Activated T-cell treated with anti-CD3 and anti-CD28 coated beads, Interleukin-2, amount 50 U/mL, for 72 hours (primary cell): ENCODE measurements at places on chromosomes 13 and 19.

DNA sequence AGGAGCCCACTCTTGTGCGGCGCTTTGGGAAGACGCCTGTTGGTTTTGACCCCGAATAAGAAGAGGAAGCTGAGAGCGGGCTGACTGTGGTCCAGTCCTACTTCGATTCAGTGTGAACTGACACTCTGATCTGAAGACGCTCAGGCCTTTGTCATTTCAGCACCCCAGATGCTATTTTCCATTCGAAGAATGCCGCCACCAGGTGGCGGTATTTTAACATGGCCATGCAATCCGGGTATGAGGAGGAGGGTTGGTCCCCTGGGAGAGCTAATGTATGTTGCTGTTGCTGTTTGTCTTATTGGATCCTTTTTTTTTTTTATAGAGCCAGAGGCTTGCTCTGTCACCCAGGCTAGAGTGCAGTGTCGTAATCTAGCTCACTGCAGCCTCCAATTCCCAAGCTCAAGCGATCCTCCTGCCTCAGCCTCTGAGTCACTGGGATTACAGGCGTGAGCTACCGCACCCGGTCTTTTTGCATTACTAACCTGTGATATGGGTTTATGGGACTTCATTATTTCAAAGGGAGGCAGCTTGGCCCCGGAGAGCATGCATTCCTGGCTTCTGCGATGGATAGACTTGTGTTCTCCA lies 803 bp upstream of the TIMM44 start:
- DNase-seq, result peak; percentile 85
- peak overlapping the region; percentile 96 for H3K27ac ChIP-seq
- peaks cover 40% of the 10 kb centered on the region for H3K4me1 ChIP-seq
- peaks cover 9% of the 10 kb centered on the region for H3K36me3 ChIP-seq
- no peaks in the 10 kb centered on the region for H3K27me3 ChIP-seq

DNA sequence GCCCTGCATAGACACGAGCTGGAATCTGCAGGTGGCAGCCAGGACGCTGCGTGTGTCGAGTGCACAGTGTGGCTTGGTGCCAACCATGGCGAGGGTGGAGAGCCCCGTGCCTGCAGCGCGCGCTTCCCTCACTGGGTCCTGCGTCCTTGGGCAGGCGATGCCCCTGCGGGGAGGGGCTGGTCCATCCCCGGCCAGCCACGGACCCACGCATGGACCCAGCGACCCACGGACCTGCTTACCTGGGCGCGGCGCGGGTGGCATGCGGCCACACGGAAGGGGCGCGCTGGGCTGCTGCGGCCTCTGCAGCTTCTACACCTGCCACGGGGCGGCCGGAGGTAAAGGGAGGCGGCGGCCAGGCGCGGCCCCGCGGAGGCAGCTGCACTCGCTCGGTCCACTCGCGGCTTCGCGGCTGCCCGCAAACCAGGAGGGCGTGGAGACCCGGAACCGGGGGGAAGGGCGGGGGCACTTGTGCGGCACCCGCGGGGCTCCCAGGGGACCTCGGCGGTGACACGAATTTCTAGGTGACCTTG lies 569 bp upstream of the MCF2L start:
- peak overlapping the region; percentile 86 for H3K4me3 ChIP-seq
- no peaks in the 10 kb centered on the region for H3K27me3 ChIP-seq
- no peak overlapping the region for H3K27ac ChIP-seq
- H3K36me3 ChIP-seq, result peaks cover 1% of the 10 kb centered on the region
- peaks cover 36% of the 10 kb centered on the region for H3K4me1 ChIP-seq

- DNase-seq, result peak; percentile 15
- no peak overlapping the region for H3K4me3 ChIP-seq
- no peak overlapping the region for H3K27ac ChIP-seq
- no peaks in the 10 kb centered on the region for H3K27me3 ChIP-seq
Measured at GRCh38 chr13:32164622-32165268, 133.2 kb downstream of the FRY start.

DNA sequence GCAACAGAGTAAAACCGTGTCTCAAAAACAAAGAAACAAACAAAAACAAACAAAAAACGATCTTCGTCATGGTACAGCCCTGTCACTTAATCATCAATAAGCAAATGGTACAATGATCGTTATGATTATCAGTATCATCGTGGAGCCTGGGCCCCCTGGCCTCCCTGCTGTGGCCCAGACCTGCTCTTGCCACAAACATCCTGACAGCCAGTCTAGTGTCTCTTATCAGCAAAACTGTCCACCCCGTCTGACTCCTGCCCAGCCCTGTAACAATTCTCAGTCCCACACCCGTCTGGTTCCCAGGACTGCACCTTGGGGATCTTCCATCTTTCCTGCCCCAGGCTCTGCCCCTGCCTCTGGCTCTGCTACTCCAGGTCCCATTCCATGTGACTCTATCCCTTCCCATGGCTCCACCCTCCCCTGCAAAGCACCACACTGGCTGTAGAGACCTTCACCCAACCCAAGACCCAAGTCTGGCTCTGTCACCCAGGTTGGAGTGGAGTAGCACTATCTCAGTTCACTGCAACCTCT lies 5.7 kb downstream of the ZNF653 start:
- peaks cover 3% of the 10 kb centered on the region for H3K36me3 ChIP-seq
- DNase-seq, result no peak
- H3K4me3 ChIP-seq, result no peak overlapping the region

DNA sequence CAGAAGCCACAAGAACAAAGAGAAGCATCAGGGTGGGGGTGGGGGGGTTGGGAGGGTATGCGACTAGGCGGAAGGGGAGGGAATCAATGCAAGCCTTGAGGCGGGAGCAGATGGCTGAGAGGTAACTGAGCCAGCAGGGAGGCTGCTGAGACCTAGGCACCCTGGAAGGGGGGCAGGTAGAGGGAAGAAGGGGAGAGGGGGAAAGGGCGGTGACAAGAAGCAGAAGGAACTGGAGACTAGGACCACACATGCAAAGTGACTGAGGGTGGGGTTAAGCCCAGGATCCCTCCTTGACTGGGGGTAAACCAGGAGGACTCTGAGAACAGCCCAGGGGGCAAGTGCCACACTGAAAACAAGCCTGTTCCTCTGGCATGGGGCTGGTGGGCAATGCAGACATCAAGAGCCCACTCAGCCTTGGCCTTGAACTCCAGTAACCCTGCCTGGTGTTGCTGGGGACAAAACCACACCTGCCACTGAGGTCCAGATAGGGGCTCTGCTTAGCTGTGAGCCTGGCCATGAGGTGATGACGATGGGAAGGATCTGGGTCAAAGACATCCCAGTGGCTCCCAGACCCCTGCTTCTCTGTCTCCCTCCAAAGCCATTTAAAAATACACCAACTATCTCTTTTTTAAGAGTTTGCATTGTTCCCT lies 20.3 kb downstream of the OPA3 start:
- peaks cover 17% of the 10 kb centered on the region for H3K4me1 ChIP-seq
- H3K27me3 ChIP-seq, result no peaks in the 10 kb centered on the region
- peaks cover 2% of the 10 kb centered on the region for H3K36me3 ChIP-seq
- peak overlapping the region; percentile 87 for H3K27ac ChIP-seq

DNA sequence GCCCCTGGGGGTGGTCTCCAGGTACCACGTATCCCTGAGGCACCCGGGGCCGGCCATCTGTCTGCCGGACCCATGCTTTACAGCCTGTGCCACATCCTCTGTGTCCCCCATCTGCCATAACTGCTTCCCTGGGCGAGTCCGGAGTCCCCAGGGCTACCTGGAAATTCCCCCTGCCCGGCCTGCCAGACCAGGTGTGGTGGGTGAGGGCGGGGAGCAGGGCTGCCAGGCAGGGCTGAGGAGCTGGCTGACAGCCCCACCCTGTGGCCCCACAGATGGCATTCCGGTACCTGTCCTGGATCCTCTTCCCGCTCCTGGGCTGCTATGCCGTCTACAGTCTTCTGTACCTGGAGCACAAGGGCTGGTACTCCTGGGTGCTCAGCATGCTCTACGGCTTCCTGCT lies 10.3 kb upstream of the RELB start:
- H3K36me3 ChIP-seq, result no peaks in the 10 kb centered on the region
- H3K4me1 ChIP-seq, result no peaks in the 10 kb centered on the region
- H3K4me3 ChIP-seq, result no peak overlapping the region
- no peaks in the 10 kb centered on the region for H3K27me3 ChIP-seq

DNA sequence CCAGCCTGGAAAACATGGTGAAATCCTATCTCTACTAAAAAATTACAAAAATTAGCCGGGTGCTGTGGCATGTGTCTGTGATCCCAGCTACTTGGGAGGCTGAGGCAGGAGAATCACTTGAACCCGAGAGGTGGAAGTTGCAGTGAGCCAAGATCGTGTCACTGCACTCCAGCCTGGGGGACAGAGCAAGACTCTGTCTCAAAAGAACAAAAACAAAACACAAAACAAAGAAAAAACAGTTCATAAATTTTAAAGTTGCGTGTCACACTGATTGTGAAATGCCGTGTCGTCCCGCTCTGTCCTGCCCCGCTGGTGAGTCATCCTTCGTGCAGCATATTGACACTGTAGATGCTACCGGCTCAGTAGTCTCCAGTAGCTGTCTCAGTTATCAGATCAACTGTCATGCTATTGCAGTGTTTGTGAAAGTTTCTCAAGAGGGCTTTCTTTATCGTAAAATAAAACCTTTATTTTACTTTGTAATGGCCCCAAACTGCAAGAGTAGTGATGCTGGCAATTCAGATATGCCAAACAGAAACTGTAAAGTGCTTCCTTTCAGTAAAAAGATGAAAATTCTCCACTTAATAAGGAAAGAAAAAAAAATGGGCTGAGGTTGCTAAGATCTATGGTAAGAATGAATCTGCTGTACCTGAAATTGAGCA lies 36.4 kb upstream of the IGFL1 start:
- peak; percentile 17 for DNase-seq
- peaks cover 4% of the 10 kb centered on the region for H3K4me1 ChIP-seq

DNA sequence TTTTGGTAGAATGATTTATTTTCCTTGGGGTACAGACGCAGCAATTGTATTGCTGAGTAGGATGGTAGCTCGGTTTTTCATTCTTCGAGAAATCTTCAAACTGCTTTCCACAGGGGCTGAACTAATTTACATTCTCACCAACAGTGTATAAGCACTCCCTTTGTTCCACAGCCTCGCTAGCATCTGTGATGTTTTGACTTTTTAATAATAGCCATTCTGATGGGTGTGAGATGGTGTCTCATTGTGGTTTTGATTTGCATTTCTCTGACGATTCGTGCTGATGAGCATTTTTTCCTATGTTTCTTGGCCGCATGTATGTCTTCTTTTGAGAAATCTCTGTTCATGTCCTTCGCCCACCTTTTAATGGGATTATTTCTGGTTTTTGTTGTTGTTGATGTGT lies 54.8 kb upstream of the UQCRFS1 start:
- peaks cover 36% of the 10 kb centered on the region for H3K27me3 ChIP-seq
- no peak overlapping the region for H3K4me3 ChIP-seq
- DNase-seq, result no peak

GRCh38 chr13:34899888-34900287 lies 42.2 kb upstream of the NBEA start:
- H3K36me3 ChIP-seq, result no peaks in the 10 kb centered on the region
- H3K27me3 ChIP-seq, result peaks cover 12% of the 10 kb centered on the region
- no peak for DNase-seq
- no peaks in the 10 kb centered on the region for H3K4me1 ChIP-seq
- no peak overlapping the region for H3K4me3 ChIP-seq

DNA sequence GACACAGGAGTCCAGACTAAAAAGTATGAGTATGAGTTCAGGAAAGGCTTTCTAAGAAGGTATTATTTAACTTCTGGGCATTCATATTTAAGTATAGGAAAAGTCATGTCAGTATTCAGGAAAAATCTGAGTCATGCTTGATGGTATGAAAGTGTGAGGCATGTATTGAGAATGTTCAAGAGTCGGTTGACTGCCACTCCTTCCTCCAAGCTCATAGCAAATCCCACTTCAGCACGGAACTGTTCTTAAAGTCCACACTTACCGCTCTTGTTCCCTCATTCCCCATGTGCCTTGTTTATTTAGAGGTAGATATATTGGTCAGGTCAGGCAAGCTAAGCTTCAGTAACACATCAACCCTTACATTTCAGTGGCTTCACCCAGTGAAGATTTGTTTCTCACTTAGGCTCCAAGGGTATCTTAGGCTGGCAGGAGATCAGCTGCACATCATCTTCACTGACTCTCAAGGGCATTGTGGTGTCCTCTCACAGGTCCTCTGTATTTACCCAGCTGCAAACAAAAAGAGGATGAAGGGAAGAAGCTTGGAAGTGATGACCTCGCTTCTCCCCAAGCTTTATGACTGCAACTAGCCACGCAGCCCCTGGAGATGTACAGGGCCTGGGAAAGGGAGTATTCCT lies 1189.2 kb downstream of the EFNB2 start:
- H3K27ac ChIP-seq, result no peak overlapping the region
- DNase-seq, result no peak
- no peaks in the 10 kb centered on the region for H3K4me1 ChIP-seq
- no peak overlapping the region for H3K4me3 ChIP-seq
- no peaks in the 10 kb centered on the region for H3K36me3 ChIP-seq
- no peaks in the 10 kb centered on the region for H3K27me3 ChIP-seq

DNA sequence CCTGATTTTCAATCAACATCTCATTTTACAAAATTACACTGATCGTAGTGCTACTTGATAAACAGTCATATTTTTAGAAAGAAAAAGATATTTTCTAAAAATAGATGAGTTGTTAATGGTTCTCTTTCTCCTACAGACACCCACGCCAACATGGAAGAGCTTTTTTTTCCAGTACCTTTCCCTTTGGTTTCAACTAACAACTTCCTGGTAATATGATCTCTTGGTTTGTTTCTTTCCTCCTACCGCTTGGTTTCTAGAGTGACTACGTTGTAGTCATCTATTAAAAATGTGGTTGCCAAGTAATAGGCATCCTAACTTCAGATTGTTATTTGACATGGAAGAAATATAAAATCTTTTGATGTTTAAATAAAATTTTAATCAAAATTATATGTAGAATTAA lies 189.0 kb downstream of the LACC1 start:
- H3K36me3 ChIP-seq, result peaks cover 1% of the 10 kb centered on the region
- no peak overlapping the region for H3K4me3 ChIP-seq
- peaks cover 28% of the 10 kb centered on the region for H3K27me3 ChIP-seq
- no peak for DNase-seq
- H3K27ac ChIP-seq, result no peak overlapping the region
- no peaks in the 10 kb centered on the region for H3K4me1 ChIP-seq

- no peaks in the 10 kb centered on the region for H3K27me3 ChIP-seq
- DNase-seq, result no peak
- H3K4me3 ChIP-seq, result no peak overlapping the region
- H3K27ac ChIP-seq, result no peak overlapping the region
- no peaks in the 10 kb centered on the region for H3K36me3 ChIP-seq
Measured at GRCh38 chr13:28117689-28118377, 17.5 kb upstream of the FLT3 start.

DNA sequence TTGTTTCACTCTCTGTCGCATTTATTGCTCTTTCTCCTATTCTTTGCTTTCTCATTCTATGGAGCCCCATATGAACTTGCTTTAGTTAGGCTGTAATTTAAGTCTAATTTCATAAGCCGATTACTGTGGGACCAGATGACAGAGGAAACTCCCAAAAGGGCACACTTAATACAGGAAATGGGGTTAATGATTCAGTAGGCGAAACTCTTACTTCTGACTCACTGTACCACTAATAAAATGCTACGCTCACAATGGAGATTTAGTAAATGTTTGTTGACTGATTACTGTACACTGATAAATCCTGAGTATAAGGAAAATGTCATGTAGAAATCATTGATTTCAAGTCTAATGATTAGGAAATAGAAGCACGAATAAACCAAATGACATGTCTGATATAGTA lies 276.4 kb downstream of the KLF5 start:
- peak overlapping the region; percentile 61 for H3K4me3 ChIP-seq
- no peak for DNase-seq
- H3K36me3 ChIP-seq, result no peaks in the 10 kb centered on the region
- H3K4me1 ChIP-seq, result peaks cover 14% of the 10 kb centered on the region
- no peak overlapping the region for H3K27ac ChIP-seq
